ENCODE measurements at places on chromosomes 3 and 15.

GRCh38 chr15:71529361-71529760, 281.0 kb upstream of the NR2E3 start:
- DNase-seq: no peak

DNA sequence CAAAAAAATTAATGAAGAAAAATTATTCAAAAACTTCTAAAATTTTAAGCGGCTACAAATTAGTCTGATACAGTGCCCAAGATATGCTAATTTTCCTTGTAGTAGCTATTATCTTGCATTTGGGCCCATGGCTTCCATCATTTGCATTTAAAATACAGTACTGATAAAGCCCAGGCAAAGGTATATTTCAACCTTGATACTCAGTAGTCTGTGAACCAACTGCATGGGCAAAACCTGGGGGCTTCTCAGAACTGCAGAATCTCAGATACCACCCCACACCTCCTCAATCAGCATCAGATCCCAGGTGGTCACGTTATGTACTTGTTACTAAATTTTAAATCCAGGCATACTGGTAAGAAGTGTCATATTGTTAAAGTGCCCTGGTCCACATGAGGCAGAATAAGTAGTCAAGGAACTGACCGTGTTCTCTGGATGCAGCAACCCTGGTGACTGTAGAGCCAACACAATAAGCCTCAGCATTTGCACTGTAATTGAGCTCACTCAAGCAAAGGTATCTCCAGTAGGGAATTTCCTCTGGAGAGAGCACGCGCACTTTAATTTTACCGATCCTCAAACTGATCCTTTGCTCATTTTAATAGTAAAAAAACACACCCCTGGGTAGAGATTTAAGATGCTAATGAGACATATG, 31.9 kb downstream of the ZNF385D start:
- no peak for DNase-seq

DNA sequence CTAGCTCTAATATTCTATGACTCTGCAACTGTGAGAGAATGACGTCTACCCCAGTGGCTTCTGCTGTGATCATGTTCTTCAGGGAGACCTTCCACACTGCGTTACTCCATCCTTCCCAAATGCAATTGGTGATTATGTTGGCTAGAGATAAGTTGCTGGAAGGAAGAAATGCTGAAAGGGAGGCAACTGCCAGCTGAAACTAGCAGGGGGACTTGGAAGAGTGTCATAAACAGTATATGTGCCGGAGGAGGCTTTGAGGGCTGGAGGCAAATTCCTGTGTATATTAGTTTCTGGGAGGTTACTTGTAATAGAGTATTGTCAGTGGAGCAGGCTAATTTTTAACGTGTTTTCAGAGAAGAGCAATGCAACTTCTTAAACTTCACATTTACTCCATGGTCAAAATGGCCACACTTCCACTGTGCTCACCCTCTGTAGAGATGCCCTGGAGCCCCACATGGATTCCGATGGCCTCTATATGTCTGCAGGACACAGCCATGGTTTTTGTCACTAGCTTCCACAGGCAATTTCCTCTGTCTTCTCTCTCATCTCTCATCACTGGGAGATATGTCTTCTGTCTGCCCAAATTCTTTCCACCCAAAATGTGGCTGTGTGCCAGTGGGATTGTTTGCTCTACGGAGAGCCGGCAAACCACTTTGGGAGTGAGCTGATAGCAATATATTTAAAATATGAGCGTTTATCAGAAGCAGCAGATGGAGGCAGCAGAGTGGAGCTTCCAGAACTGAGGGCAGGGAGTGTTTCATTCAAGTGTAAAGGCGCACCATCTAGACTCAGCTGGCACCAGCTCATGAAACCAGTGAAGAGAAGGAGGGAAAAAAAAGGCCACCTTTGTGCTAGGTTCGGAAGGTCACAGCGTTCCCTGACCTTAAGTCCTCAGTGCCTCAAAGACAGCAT, 13.3 kb upstream of the CD47 start:
- no peak for DNase-seq

DNA sequence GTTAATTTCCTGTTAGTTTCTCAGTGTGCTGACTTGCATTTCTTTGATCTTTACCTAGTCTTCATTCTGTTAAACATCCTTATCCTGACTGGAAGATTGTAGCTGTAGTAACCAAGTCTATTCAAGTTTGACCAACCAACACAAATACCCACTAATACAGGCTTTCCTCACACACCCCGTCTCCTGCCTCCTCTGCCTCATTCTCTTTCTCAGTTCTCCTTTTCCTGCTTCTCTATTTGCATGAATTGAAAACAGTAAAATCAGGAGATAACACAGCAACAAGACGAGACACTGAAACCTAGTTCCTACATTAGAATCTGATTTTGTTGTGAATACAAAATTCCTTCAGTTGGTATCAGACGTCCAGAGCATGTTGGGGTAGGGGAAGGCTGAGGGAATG, 116.9 kb upstream of the ARPP21 start:
- no peak for DNase-seq

GRCh38 chr3:12993517-12994356, 79.5 kb downstream of the IQSEC1 start:
- DNase-seq: no peak

GRCh38 chr3:73484656-73485248, 140.0 kb downstream of the PDZRN3 start:
- DNase-seq: no peak

DNA sequence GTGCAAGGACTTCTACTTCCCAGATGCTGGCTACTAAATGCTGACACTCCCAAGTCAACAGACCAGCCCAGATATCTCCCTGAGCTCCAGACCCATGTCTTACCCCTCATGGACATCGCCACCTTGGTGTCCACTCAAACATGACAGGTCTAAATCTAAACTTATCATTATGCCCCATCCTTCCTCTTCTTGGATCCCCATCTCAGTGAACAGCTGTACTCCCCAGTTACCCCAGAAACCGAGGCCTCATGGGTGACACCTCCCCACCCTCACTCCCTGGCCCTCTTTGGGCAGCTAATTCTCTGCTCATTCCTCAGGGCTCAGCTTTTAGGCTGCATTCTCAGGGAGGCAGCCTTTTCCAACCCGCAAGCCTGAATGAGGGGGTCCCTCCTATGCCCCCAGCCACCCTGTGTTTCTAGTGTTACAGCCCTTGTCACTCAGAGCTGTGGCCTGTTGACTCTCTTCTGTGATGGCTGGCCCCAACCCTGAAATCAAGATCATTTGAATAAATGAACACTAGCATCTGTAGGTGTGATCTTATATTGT, 5.4 kb downstream of the EHD4 start:
- no peak for DNase-seq

Measured in glomerular endothelial cell (primary cell).